ENCODE measurements at places on chromosomes 4 and X. TPM values are rescaled to one million over a fixed set of nuclear protein-coding genes. Genes with fewer than 3 reads are reported as not detected.

- H3K36me3 ChIP-seq: no peaks in the 10 kb centered on the region
- no peak overlapping the region for H3K27ac ChIP-seq
- H3K27me3 ChIP-seq: no peaks in the 10 kb centered on the region
- no peak for DNase-seq
- no peaks in the 10 kb centered on the region for H3K4me1 ChIP-seq
Observed at GRCh38 chrX:101419489-101419888, 11.5 kb downstream of the HNRNPH2 start.

DNA sequence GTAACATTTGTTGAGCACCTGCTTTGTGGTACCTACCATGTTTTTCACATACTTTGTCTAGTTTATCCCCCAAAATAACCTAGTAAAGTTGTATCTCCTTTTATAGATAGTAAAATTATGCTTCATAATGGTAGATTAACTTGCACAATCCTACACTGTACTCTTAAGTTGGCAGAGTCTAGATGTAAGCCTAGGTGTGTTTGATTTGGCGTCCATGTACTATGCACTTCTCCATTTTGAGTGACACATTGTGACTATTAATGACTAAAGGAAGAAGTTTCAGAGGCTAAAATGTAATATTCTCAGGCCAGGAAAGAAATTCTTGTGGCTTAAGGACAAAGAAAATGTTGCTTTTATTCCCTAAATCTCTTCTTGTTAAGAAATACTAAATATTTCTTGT lies 15.4 kb downstream of the PLK4 start:
- no peak overlapping the region for H3K27ac ChIP-seq
- H3K36me3 ChIP-seq: peaks cover 72% of the 10 kb centered on the region
- no peaks in the 10 kb centered on the region for H3K27me3 ChIP-seq

- no peaks in the 10 kb centered on the region for H3K4me1 ChIP-seq
- no peaks in the 10 kb centered on the region for H3K27me3 ChIP-seq
- H3K36me3 ChIP-seq: no peaks in the 10 kb centered on the region
- no peak overlapping the region for H3K27ac ChIP-seq
Observed at GRCh38 chrX:97844943-97845342, 961.2 kb downstream of the RPA4 start.

DNA sequence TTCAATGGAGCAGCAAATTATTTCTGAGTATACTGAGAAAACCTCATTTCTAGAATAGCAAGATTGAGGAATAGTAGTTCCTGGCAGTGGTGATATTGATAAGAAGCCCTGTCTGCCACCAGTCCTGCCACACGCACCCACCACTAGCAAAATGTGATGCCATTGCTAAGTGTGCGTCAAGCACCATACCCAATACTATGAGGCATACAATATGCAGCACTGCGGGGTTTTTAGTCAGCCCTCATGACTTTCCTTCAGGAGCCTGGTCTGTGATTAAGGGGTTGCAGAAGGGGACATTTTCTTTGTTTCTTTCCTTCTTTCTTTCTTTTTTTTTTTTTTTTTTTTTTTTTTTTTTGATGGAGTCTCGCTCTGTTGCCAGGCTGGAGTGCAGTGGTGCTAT lies 128.7 kb upstream of the USP38 start:
- H3K27ac ChIP-seq: no peak overlapping the region
- DNase-seq: no peak
- no peaks in the 10 kb centered on the region for H3K27me3 ChIP-seq
- H3K36me3 ChIP-seq: no peaks in the 10 kb centered on the region
- no peaks in the 10 kb centered on the region for H3K4me1 ChIP-seq
- H3K4me3 ChIP-seq: no peak overlapping the region

GRCh38 chrX:148416142-148416541 lies 84.3 kb upstream of the AFF2 start:
- no peak overlapping the region for H3K27ac ChIP-seq
- no peaks in the 10 kb centered on the region for H3K36me3 ChIP-seq
- no peak for DNase-seq
- no peaks in the 10 kb centered on the region for H3K27me3 ChIP-seq
- H3K4me3 ChIP-seq: no peak overlapping the region

- H3K27me3 ChIP-seq: no peaks in the 10 kb centered on the region
- no peak overlapping the region for H3K4me3 ChIP-seq
- peak; percentile 87 for DNase-seq
- H3K27ac ChIP-seq: no peak overlapping the region
- H3K4me1 ChIP-seq: no peaks in the 10 kb centered on the region
Observed at GRCh38 chrX:9995855-9996339, 28.7 kb downstream of the CLDN34 start.

DNA sequence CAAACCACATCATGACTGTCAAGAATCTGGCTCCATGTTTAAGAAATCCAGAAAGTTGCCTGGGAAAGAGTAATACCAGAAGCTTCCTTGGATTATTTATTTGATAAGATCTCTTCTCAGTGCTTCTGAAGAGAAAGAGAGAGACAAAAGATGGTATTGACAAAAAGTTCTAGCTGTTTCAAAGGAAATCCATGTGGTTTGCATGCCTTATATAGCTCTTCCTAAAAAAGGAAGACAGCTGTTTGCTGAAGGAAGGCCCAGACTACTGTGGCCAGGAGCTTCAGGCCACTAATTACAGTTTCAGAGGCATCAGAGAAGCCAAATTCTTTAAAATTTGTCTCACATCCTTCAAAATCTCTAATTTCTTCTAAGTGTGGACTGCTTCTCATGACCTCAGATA lies 565.2 kb upstream of the SLIT2 start:
- no peaks in the 10 kb centered on the region for H3K36me3 ChIP-seq
- 0 out of 2 replicates have a peak overlapping the region, but pooled peaks have one; percentile 9 for H3K27ac ChIP-seq
- no peak overlapping the region for H3K4me3 ChIP-seq

DNA sequence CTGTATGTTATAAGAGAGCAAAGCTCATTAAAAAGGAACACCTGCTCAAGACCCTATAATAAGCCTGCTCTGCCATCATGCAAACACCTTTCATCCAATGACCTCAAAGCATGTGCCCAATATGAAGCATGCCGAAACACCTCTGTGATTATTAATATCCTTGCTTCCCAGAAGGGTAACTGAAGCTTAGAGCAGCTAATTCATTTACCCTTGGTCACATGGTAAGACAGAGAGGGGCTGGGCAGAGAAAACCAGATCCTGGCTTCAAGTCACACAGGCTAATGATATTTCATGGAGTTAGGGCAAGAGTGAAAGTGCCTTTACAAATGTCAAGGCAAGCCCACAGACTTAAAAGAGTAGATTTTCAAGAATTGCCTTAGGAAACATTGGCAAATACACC lies 5.6 kb downstream of the AMOT start:
- no peak for DNase-seq
- peaks cover 30% of the 10 kb centered on the region for H3K4me1 ChIP-seq
- H3K27ac ChIP-seq: no peak overlapping the region
- no peaks in the 10 kb centered on the region for H3K36me3 ChIP-seq

DNA sequence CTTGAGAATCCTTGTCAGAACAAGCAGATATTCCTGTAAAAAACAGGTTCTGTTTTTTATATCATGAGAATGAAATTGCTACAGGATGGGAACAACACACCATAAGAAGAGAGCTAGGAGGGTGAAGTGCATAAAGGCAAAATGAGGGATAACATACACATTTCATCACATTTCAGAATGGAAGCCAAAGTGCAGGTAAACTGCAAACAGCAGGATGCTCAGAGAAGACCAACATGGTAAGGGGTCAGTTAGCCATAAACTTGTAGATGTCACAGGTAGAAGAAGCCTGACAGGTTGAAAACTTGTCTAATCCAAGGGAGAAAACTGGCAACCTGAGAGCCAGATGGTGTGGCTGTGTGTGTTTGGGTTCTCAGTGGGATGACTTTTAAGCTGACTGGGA lies 88.9 kb upstream of the FAT1 start:
- no peaks in the 10 kb centered on the region for H3K4me1 ChIP-seq
- H3K27ac ChIP-seq: no peak overlapping the region
- H3K27me3 ChIP-seq: no peaks in the 10 kb centered on the region
- DNase-seq: no peak
- H3K36me3 ChIP-seq: no peaks in the 10 kb centered on the region

GRCh38 chrX:31603411-31604120 lies 531.7 kb upstream of the FTHL17 start:
- H3K27ac ChIP-seq: no peak overlapping the region
- H3K27me3 ChIP-seq: no peaks in the 10 kb centered on the region
- no peaks in the 10 kb centered on the region for H3K36me3 ChIP-seq
- DNase-seq: no peak
- no peaks in the 10 kb centered on the region for H3K4me1 ChIP-seq
- H3K4me3 ChIP-seq: no peak overlapping the region

GRCh38 chrX:19790829-19791228 lies 96.6 kb downstream of the SH3KBP1 start:
- H3K27me3 ChIP-seq: no peaks in the 10 kb centered on the region
- H3K36me3 ChIP-seq: no peaks in the 10 kb centered on the region
- no peak overlapping the region for H3K4me3 ChIP-seq
- H3K27ac ChIP-seq: no peak overlapping the region
- no peaks in the 10 kb centered on the region for H3K4me1 ChIP-seq
- no peak for DNase-seq

DNA sequence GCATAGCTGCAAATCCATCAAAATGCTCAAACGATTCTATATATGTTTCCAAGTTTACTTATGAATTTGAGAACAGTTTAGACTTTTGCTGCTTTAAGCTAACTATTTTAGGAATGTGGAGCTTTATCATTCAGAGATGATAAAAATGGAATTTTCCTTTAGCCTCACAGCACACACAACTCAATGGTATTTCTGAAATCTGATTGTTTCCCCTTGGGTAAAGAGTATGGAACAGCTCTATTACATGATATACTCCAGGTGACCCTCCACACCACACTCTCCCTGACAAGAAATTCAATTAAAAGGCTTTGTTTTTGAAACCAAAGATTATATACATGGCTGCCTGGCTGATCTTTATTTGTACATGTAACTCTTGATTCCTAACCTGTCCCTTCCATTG lies 120.0 kb downstream of the LUZP4 start:
- H3K4me3 ChIP-seq: no peak overlapping the region
- no peaks in the 10 kb centered on the region for H3K27me3 ChIP-seq
- H3K27ac ChIP-seq: no peak overlapping the region
- H3K4me1 ChIP-seq: no peaks in the 10 kb centered on the region
- no peak for DNase-seq

- H3K27me3 ChIP-seq: no peaks in the 10 kb centered on the region
- H3K36me3 ChIP-seq: no peaks in the 10 kb centered on the region
- no peak for DNase-seq
- no peak overlapping the region for H3K27ac ChIP-seq
Observed at GRCh38 chrX:46710425-46710824, 48.5 kb downstream of the SLC9A7 start.

DNA sequence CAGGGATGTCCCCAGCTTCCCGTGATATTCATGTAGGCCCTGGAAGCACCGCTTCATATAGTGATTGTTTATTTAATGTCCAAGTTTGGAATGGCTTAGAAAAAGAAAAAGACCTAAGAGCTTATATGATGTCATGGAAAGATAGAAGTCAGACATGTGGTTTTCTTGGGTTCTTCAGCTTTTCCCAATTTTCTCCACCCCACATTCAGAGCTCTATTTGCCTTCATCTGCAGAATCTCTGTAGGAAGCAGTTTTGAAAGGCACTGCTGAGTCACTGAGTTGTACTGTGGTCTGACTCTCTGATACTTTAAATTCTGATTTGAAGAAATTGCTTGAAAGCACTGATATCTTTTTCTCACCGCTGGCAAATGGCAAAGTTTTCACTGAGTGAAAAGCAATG lies 120.6 kb upstream of the EDNRA start:
- H3K36me3 ChIP-seq: no peaks in the 10 kb centered on the region
- no peak overlapping the region for H3K4me3 ChIP-seq
- DNase-seq: no peak
- H3K27me3 ChIP-seq: no peaks in the 10 kb centered on the region
- H3K27ac ChIP-seq: no peak overlapping the region
- peaks cover 6% of the 10 kb centered on the region for H3K4me1 ChIP-seq

GRCh38 chr4:38193236-38193863 lies 233.2 kb downstream of the PTTG2 start:
- no peaks in the 10 kb centered on the region for H3K27me3 ChIP-seq
- peaks cover 21% of the 10 kb centered on the region for H3K4me1 ChIP-seq
- H3K27ac ChIP-seq: no peak overlapping the region
- H3K4me3 ChIP-seq: no peak overlapping the region
- DNase-seq: no peak
- H3K36me3 ChIP-seq: no peaks in the 10 kb centered on the region

- no peak overlapping the region for H3K27ac ChIP-seq
- no peak for DNase-seq
- no peak overlapping the region for H3K4me3 ChIP-seq
- H3K36me3 ChIP-seq: no peaks in the 10 kb centered on the region
- H3K27me3 ChIP-seq: no peaks in the 10 kb centered on the region
Observed at GRCh38 chr4:164768516-164768915, 14.6 kb downstream of the SMIM31 start.

DNA sequence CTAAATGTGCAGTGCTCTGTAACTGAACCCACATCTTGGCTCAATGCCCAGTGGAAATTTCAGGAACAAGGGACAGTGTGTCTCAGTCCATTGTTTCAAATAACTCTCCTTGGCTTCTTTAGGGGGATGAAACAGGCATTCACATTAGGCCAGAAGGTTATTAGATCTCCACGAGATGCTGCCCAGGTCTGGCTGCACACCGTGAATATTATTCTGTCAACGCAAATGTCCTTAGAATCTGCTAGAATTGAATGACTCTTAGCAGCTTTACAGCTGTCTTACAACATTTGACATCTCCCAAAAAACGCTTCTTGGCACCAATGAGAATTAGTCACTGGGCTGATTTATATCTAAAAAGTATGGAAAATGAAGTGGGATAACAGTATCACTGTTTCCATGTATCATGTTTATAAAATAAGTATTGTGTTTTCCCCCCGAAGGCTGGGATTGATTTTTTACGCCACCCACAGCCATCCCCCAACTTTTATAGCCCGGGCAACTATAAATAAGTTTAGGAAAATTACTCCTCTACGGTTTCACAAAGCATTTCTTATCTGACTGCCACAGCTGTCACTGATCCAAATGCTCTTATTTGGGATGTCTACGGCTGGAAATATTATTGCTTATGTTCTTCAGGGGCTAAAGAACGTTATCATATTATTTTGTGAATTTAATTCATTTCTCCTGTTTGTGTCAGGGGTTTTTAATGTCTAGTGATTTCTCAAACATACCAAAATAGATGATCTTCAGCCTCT lies 559.7 kb upstream of the FAT1 start:
- H3K4me3 ChIP-seq: peak overlapping the region; percentile 43
- peak; percentile 67 for DNase-seq
- H3K27ac ChIP-seq: peak overlapping the region; percentile 72
- H3K36me3 ChIP-seq: no peaks in the 10 kb centered on the region
- H3K27me3 ChIP-seq: no peaks in the 10 kb centered on the region

GRCh38 chr4:15255537-15255936 lies 172.3 kb upstream of the C1QTNF7 start:
- H3K36me3 ChIP-seq: no peaks in the 10 kb centered on the region
- H3K4me1 ChIP-seq: no peaks in the 10 kb centered on the region
- DNase-seq: no peak
- no peak overlapping the region for H3K27ac ChIP-seq
- peaks cover 7% of the 10 kb centered on the region for H3K27me3 ChIP-seq

Gene KDM6A
- 18.3 TPM for total RNA-seq

Gene MAGEA11
- total RNA-seq: not detected

Gene MOSPD2
- 17.0 TPM for total RNA-seq

Gene ANKRD50
- 21.0 TPM for total RNA-seq

All from SJCRH30 (cell line).